ENCODE measurements at places on chromosomes 3 and 15.

GRCh38 chr3:98525494-98525893 lies 2.8 kb upstream of the CLDND1 start:
- no peak for DNase-seq

GRCh38 chr3:49554633-49555265 lies 472 bp downstream of the BSN start:
- peak; percentile 45 for DNase-seq

- peak; percentile 13 for DNase-seq
Measured at GRCh38 chr3:30855400-30856292, 38.8 kb downstream of the GADL1 start.

- DNase-seq, result no peak
Measured at GRCh38 chr3:68163968-68164367, 509.6 kb upstream of the SUCLG2 start.

- no peak for DNase-seq
Measured at GRCh38 chr3:43345877-43346276, 59.5 kb downstream of the SNRK start.

DNA sequence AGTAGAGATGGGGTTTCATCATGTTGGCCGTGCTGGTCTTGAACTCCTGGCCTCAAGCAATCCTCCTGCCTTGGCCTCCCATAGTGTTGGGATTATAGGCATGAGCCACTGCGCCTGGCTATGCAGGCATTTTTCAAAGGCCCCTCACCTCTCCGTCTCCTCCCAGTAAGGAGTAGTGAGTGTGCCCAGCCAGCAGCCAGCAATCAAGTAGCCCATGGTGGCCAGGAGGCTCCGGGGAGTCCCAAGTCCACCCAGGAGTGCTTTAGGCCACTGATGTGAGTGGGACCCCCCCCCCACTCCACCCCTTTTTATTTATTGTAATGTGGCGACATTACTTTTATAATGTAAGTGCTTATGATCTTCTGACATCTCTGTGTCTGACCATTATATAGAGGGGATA lies 8.1 kb downstream of the ISG20 start:
- no peak for DNase-seq

GRCh38 chr15:49441356-49441755 lies 18.3 kb downstream of the FGF7 start:
- DNase-seq, result no peak

- peak; percentile 96 for DNase-seq
Measured at GRCh38 chr3:172155897-172156585, 116.7 kb downstream of the FNDC3B start.

DNA sequence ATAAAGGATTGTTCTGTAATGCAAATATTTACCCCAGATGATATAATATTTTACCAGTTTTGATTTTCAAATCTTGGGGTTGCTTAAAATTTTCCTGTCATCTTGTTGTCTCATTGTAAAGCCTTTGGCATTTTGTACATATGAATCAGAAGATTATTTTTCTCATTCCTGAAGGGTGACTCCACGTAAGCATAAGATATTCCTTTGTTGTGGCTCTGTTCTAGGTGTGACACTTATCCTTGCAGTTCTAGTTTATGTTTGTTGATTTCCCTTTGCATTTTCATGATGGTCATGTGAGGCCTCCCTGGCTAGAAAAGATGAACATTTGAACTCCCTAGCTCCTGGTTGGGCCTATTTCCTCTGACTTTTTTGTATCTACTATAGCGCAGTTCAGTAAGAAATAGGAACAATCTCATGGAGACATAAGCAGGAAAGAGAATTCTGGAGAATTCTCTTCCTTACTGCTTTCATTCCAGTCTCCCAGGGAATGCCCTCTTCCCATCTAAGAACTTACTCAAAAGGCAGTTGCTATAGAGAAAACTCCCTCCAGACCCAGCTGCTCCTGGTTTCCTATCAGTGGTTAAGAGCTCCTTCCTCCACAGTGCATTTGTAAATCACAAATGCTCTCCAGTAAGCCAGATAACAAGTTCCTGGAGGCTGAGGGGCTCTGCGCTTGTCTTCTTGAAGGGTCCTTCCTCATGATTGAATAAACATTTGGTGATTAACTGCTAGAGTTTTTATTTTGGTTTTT lies 124.7 kb downstream of the WNT5A start:
- DNase-seq, result peak; percentile 32

DNA sequence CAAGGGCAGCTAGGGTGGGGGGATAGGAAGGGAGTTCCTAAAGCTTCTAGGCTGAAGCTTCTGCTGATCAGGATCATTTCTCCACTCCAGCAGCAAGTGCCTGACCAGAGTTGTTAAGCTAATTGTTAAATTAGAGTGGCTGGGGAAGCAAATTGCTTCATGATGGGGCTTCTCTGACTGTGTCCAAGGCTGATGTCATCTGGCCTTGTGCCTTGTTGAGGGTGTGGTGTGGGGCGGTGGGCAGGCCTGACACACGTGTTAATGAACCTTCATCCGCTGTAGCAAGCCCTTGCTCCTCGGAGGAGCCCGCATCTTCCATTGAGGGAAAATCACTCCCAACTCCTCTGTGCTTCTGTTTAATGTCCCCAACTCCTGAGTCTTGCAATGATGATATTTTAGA lies 84.3 kb upstream of the ROPN1 start:
- DNase-seq, result no peak

GRCh38 chr3:188279502-188280335 lies 125.8 kb downstream of the LPP start:
- DNase-seq, result no peak

DNA sequence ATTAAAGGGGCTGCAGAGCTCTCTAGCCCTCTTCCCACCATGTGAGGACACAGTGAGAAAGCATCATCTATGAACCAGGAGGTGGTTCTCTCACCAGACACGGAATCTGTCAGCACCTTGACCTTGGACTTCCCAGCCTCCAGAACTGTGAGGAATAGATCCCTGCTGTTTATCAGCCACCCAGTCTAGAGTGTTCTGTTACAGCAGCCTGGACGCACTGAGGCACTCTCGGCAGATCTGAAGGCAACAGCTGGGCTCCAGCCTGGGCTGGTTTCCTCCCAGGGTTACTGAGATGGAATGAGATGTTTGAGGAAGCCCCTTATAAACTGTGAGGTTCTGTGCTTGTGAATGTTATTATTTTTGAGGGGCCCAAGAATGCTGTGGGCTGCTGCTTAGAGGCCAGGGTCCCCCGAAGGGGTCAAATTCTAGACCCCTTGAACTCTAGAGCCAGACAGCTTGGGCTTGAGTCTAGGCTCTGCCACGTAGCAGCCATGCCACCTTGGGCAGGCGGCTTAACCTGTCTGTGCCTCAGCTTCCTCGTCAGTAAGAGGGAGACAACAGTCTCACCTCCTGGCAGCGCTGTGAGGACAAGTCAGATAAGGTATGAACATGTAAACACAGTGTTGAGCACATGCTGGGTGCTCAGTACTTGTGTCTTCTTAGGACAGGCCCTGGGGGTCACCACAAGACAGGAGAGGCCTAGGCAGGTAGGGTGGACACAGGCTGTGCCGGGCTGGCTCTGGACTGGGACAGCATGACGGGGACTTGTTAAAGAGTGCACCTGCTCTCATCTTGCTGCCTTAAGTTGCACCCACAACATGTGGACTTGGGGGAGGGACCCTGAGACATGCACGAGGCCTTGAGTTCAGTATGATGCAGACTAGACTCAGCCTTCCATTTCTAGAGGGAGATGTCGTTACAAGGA lies 49.2 kb downstream of the MGLL start:
- DNase-seq, result no peak

GRCh38 chr3:52172262-52172757 lies 18.1 kb upstream of the POC1A start:
- DNase-seq, result no peak

GRCh38 chr15:78620021-78620526 lies 722 bp downstream of the CHRNA3 start:
- no peak for DNase-seq

DNA sequence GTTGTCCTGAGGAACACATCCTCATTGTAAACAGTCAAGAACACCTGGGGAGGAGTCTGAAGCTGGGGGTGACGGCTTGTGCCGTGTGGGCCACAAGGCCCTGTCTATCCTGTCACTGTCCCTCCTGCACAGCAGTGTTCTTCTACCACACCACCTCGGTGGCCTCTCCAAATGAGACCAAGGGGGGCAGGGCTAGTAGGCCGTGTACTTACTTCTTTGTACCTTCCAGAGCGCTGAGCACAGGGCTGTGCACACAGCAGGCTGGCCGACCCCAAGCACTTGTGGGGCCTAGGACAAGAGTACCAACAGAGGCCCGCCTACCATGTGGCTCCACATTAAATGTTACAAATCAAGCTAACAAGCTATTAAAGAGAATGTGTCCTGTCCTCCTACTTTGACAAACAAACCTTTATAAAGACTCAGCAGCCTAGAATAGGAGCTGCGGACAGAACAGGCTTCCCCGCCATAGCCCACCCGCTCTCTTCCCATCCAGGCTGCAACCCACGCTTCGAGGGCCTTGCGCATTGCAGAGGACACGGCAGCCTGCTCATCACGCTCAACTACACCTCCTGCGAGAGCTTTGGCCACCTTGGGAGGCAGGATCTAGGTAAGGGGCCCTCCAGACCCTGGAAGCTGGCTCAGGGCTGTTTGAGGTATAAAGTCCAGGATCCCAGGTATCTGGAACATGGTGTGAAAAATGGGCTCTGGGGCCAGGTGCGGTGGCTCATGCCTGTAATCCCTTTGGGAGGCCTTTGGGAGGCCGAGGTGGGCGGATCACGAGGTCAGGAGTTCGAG lies 30.5 kb downstream of the MELTF start:
- DNase-seq, result no peak

DNA sequence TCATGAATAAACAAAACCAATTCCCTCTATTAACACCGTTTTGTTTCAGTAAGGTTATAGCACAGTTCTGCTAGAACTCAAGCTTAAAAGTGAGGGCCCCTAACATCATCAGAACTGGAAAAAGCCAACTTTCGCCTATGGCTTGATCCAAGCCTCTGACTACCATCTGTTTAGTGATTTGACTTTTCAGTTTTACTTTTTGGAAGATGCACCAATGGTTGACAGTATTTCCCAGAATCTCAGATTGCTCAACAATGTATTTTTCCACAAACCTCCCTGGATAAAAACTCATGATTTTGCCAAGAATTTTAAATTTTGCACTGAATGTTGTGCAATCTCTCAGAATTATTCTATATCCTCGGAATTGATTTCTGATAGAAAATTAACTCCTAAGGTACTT lies 190.7 kb downstream of the LSAMP start:
- DNase-seq, result no peak

GRCh38 chr3:116833202-116833601 lies 123.6 kb downstream of the TUSC7 start:
- no peak for DNase-seq

DNA sequence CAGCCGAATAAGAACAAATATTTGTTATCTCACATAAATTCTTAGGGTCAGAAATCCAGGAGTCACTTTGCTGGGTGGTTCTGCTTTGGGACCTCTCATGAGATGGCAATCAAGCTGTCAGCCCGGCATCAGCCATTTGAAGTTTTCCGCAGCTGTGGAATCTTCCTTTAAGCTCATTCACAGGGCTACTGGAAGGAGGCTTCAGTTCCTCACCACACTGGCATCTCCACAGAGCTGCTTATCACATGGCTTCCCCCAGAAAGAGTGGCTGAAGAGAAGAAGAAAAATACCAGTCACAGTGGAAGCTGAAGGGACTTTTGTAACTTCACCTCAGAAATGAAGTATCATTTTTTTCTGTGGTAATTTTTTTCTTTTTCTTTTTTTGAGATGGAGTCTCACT lies 267.7 kb downstream of the CHL1 start:
- DNase-seq, result no peak

DNA sequence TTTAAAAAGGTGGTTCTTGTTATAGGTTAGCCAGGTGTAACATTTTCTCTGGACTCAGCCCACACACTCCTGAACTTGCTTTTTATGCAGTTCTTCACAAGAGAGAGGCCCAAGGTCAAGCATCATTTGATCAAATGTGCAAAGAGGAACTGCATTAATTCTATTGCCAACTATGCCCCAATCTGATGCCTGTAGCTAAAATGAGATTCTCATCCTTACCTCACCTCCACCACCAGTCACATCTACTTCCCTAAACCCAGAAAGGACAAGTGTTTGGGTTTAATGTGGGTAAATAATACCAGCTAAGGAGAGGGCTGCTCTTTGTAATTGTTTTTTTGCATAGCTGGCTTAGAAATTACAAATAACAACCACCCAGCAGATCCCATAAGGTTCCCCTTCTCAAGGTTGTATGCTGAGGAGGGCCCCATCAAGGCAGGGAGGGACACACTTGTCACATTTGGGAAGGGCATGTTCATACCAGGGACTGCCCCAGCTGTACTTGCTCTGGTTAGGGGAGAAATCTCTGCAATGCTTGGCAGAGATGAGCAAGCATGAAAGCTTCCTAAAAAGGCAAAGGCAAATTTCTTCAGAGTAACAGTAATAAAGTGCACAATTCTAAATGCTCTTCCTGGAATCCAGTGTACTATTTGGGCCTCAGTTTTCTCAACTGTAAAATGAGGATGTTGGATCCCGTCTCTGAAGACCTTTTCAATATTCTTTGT lies 76.2 kb downstream of the TGFBR2 start:
- DNase-seq, result no peak

- DNase-seq, result peak; percentile 45
Measured at GRCh38 chr15:71496336-71496955, 313.9 kb upstream of the NR2E3 start.

DNA sequence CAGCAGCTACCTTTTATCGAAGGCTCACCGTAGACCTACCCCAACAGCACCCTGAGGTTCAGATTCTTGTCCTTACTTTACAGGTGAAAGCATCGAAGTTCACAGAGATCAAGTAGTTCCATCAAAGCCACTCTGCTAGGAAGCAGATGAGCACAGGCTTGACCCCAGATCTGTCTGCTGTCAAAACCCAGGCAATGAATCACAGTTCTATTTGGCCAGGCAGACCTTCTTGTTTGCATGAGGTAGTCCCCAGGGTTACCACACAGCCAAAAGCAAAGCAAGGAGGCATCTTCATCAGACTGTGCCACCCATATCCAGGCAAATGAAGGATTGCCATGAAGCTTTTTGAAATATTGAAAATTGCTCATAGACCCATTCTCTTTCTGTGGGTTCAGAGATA lies 33.0 kb downstream of the HES1 start:
- DNase-seq, result peak; percentile 36

GRCh38 chr15:46386356-46386755 lies 751.5 kb downstream of the SQOR start:
- no peak for DNase-seq

- DNase-seq, result peak; percentile 40
Measured at GRCh38 chr15:66714543-66714981, 12.5 kb downstream of the SMAD6 start.

Data from epithelial cell of esophagus (primary cell).